ENCODE measurements at places on chromosomes 2 and 18.

- peak; percentile 5 for DNase-seq
Measured at GRCh38 chr18:11981543-11982366, 448 bp downstream of the IMPA2 start.

DNA sequence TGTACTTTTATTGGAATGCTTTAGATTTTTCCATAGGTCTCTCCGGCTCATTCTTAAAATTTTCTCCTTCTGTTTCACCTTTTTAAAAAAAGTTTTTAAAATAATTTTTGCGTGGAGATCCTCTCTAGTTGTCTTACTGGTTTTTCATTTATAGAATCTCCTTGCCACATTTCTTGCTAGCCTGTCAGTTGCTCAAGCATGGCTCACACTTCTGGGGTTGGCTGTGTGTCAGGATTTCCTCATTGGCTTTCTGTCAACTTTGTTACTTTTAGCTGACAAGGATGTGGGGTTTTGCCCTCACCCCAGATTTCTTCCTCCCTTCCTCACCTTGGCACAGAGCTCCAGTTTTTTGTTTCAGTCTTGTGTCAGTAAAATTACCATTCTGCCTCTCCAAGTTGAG lies 124.6 kb downstream of the ZNF407 start:
- no peak for DNase-seq

GRCh38 chr2:70458661-70459060 lies 95.0 kb downstream of the TGFA start:
- no peak for DNase-seq

GRCh38 chr2:46490521-46491141 lies 11.3 kb downstream of the TMEM247 start:
- DNase-seq = no peak
